Progenitor cell of endocrine pancreas (in vitro differentiated cells): ENCODE measurements at places on chromosomes 7 and 10.

DNA sequence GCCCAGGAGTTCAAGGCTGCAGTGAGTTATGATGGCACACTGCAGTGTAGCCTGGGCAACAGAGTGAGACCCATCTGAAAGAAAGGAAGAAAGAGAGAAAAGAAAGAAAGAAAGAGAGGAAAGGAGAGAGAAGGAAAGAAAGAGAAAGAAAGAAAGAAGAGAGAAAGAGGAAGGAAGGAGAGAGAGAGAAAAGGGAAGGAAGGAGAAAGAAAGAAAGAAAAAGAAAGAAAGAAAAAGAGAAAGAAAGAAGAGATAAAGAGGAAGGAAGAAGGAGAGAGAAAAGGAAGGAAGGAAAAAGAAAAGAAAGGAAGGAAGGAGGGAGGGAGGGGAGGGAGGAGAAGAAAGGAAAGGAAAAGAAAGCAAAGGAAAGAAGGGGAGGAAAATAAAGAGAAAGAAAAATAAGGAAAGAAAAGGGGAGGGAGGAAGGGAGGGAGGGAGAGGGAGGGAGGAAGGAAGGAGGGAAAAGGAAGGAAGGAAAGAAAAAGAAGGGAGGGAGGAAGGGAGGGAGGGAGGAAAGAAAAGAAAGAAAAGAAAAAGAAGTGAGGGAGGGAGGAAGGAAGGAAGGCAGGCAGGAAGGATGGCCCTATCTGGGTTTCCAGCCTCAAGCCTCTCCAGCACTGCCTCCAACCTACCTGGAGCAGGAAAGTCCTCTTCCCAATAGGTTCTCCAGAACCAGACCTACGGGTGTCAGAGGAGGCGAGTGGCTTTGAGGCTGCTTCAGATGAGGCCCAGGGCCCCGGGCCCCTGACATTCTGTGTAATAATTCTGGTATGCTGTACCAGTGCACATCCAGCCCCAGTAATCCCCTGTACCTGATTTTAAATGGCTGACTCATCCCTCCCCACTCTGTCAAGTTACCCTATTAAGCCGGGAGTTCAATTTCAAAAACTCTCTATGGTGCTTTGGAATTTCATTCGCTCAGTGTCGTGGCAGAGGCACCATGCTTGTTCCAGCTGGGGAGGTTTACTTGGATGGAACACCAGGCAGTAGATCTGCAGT, 6.8 kb upstream of the PARD3 start:
- H3K4me3 ChIP-seq: no peak overlapping the region
- H3K36me3 ChIP-seq: no peaks in the 10 kb centered on the region
- peaks cover 6% of the 10 kb centered on the region for H3K4me1 ChIP-seq
- H3K27me3 ChIP-seq: peaks cover 4% of the 10 kb centered on the region
- H3K27ac ChIP-seq: no peak overlapping the region
- no peak for DNase-seq

GRCh38 chr10:17816199-17816598, 7.1 kb downstream of the MRC1 start:
- no peak overlapping the region for H3K27ac ChIP-seq
- H3K4me1 ChIP-seq: no peaks in the 10 kb centered on the region
- no peaks in the 10 kb centered on the region for H3K36me3 ChIP-seq
- no peak for DNase-seq

- H3K27ac ChIP-seq: no peak overlapping the region
- no peaks in the 10 kb centered on the region for H3K27me3 ChIP-seq
- peaks cover 2% of the 10 kb centered on the region for H3K36me3 ChIP-seq
- H3K4me1 ChIP-seq: no peaks in the 10 kb centered on the region
These were observed 10.7 kb downstream of the SPAM1 start for GRCh38 chr7:123935436-123936381.

DNA sequence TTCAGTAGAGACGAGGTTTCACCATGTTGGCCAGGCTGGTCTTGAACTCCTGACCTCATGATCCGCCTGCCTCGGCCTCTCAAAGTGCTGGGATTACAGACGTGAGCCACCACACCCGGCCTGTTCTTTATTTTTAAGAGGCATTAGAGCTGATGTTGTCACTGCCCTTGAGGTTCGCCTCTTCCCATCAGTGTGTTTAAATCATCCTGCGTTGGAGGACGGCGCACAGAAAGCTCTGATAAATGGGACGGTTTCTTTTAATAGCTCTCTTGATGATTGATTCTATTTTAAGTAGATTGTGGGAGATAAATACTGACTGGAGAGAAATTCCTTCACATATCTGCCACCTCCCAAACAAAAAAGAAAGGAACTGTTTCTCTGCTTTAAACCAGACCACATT, 29.0 kb downstream of the UPP1 start:
- no peak overlapping the region for H3K4me3 ChIP-seq
- no peak overlapping the region for H3K27ac ChIP-seq
- no peaks in the 10 kb centered on the region for H3K4me1 ChIP-seq
